ENCODE measurements at places on chromosomes 4 and X.

- no peak for DNase-seq
- no peaks in the 10 kb centered on the region for H3K27me3 ChIP-seq
- no peak overlapping the region for H3K4me3 ChIP-seq
- no peak overlapping the region for H3K27ac ChIP-seq
- no peaks in the 10 kb centered on the region for H3K4me1 ChIP-seq
- no peaks in the 10 kb centered on the region for H3K36me3 ChIP-seq
Measured at GRCh38 chrX:139297638-139298037, 232.9 kb upstream of the F9 start.

- H3K4me3 ChIP-seq = no peak overlapping the region
- no peak for DNase-seq
- H3K27me3 ChIP-seq = peaks cover 2% of the 10 kb centered on the region
Measured at GRCh38 chrX:70500826-70501225, 56.2 kb downstream of the DLG3 start.

DNA sequence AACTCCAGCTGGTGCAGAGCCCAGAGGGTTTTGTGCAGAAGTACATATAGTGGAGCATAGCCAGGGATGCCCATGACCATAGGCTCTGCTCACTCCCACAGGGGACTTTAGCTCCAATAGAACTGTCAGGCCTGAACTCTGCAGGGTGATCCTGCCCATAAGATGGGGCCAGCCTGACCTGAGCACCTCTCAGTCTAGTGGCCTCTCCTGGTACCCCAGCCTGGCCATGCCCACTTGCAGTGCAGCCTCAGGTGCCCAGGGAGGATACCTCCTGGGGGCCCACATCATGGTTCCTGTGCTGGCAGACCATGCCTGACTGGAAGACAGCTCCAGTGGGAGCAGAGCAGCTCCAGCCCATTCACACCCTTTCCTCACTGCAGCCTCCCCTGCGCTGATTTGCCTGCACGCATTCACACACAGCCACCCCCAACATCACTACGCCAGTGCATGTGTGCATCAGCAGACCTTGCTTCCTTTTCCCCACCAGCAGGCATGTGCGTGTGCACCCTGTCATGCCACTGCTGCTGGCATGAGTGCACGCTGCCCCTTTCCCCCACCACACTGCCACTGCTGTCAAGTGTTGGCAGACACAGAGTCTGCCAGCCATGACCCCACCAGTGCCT is 53.0 kb upstream of the MMAA start:
- H3K4me3 ChIP-seq = no peak overlapping the region
- no peaks in the 10 kb centered on the region for H3K36me3 ChIP-seq
- H3K27me3 ChIP-seq = no peaks in the 10 kb centered on the region
- no peak overlapping the region for H3K27ac ChIP-seq
- no peak for DNase-seq
- H3K4me1 ChIP-seq = no peaks in the 10 kb centered on the region

DNA sequence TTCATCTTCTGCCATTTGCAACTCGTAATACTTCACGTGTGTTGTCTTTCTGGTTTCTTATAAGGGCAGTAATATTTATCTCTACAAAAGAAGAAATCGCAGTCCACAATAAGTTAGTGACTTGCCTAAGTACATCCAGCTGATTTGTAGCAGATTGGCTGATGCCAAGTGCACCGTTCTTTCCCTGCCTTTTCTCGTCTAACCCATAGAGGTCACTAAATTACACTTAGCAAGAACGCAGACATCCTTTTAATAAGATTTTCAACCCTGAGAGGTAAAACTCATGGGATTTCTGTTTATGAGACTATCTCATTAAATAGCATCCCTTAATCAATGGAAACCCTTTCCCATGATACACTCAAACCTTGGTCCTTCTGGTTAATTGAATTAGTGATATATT is 408.6 kb upstream of the ACTRT1 start:
- no peak overlapping the region for H3K4me3 ChIP-seq
- no peak for DNase-seq
- no peaks in the 10 kb centered on the region for H3K36me3 ChIP-seq
- no peaks in the 10 kb centered on the region for H3K27me3 ChIP-seq
- no peak overlapping the region for H3K27ac ChIP-seq

- H3K4me1 ChIP-seq = no peaks in the 10 kb centered on the region
- H3K27me3 ChIP-seq = no peaks in the 10 kb centered on the region
- DNase-seq = peak; percentile 67
- no peaks in the 10 kb centered on the region for H3K36me3 ChIP-seq
- no peak overlapping the region for H3K4me3 ChIP-seq
- no peak overlapping the region for H3K27ac ChIP-seq
Measured at GRCh38 chr4:184534511-184535391, 60.4 kb upstream of the IRF2 start.

All from IMR-90 (cell line).